ENCODE measurements at places on chromosomes 16 and 17.

DNA sequence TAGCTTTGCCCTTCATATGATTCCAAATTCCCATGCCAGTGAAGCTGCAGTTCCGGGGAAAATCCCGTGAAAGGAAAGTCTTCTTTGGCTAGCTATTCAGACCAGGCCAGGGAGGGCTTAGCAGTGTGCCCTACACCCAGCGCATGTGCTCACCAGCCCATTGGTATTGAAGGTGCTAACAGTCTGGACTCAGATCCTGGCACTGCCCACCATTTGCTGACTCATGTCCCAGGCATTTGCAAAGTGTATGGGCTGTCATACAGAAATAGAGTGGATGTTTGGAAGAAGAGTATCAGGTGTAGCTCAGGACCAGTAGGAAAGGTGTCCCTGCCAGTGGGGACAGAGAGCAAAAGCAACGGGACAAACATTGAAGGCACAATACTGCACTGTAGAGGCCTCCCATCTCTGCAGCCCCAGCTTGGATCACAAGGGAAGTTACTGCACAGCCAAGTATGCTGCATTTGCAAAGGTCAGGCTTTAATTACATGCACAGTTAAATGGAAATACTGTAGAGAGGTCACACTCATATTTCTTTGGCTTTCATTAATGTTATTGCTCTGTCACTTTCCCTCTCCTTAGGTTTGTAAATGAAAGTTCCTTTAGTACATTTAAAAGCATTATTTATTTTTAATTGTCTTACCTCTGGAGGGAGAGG lies 220.0 kb downstream of the IRX3 start:
- no peak for DNase-seq

- DNase-seq, result peak; percentile 73
These were observed 271.5 kb downstream of the PHKB start for GRCh38 chr16:47732523-47733111.

DNA sequence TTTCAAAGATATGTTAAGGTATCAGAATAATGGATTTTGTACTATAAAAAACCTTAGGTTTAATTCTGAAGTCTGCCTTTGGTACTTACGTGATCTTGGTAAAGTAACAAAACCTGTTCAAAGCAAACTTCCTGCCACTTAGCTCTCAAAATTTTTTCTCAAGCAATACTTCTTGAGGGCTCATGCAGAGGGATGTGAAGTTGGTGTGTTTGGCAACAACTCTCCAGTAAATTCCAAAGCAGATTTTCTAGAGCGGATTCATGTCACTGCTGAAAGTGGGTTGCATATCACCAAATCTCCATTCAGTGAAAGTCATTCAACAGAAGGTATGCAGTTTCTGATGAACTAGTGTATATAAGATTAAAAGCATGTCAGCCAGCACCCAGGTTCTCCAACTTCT lies 856.7 kb downstream of the CDH8 start:
- DNase-seq, result no peak

GRCh38 chr17:55661963-55662834 lies 60.5 kb downstream of the TMEM100 start:
- DNase-seq, result no peak

Data from islet precursor cell (in vitro differentiated cells).